AG09309 (cell line): ENCODE measurements at places on chromosomes 4 and X.

- no peak for DNase-seq
Measured at GRCh38 chr4:7893539-7893938, 46.1 kb downstream of the AFAP1 start.

DNA sequence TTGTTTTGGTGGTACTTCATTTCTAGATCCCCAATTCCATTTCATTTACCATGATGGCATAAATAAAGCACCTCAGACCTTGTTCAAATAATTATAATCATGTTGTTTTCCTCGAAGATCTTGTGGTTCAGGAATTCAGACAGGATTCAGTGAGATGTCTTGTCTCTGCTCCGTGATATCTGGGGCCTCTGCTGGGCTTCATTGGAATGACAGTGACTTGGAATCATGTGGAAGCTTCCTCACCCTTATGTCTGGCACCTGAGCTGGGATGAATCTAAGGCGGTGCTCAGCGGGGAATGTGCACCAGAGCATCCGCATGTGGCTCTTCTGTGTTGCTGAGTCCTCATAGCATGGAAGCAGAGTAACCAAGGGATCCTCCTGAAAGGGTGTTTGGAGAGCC, 132.2 kb downstream of the VEGFC start:
- no peak for DNase-seq

DNA sequence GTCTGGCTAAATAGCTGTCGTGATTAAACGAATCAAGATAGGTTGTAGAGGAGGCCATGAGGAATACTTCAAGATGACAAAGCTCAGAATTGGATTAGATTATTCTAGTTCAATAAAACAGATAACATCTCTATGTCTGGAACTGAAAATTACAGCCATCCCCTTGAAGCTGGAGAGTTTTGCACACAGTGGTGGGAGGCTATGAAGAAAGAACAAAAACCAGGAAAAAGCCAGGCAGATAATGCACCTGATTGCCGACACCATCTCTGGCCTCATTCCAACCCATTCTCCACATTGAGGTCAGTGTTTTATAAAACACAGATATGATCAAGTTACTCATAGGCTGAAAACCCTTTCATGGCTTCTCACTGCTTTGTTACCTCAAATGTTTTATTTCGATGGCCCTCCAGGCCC, 188.3 kb downstream of the RASL11B start:
- no peak for DNase-seq

GRCh38 chrX:97524340-97524739, 640.6 kb downstream of the RPA4 start:
- no peak for DNase-seq

DNA sequence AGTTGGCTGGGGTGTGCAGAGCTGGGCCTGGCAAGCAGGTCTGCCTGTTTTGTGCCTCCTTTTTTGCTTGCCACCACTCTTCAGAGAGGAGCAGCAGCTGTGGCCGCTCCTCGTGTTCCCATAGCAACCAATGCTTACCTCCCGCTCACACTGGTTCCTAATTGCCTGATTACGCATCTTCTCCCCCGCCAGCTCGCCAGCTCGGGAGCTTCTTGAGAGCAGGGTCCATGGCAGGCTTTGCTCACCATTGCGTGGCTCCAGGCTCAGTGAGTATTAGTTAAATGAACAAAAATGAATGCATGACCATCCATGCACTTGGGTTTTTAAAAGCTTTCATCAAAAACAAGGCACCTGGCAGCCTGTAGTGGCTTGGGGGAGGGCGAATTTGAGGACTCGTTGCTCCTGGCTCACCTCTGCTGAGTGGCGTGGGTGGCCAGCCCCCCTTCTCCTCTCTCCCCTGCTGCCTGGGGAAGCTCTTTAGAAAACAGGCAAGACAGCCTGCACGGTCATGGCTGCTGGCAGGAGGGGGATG, 14.2 kb upstream of the PJA1 start:
- DNase-seq = no peak

- DNase-seq = peak; percentile 55
Measured at GRCh38 chr4:85807247-85807950, 332.4 kb downstream of the ARHGAP24 start.

DNA sequence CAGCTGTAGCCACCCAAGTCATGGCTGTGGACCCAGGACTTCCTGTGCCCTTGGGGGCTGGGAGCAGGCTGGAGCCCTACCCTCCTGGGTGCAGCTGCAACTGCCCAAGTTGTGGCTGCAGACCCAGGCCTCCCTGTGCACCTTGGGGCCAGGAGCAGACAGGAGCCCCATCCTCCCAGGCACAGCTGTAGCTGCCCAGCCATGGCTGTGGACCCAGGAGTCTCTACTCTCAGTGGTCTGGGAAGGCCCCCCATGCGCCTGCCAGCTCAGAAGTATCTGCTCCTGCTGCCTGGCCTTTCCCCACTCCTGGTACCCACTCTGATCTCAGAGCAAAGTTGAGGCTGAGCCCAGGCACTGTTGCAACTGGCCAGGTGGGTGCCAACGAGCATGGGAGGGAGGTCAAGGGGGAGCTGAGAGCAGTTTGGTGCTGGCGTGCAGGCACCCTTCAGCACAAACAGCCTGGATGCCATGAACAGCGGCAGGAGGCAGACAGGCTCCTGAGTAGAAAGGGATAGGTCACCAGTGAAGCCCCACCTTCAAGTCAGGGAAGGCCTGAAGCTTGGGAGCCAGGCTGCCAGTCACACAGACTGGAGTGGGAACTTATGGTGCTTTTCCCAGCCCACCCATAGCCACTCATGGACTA, 21.5 kb downstream of the PRRG1 start:
- no peak for DNase-seq

- no peak for DNase-seq
Measured at GRCh38 chrX:51608766-51609165, 9.9 kb downstream of the CENPVL3 start.

DNA sequence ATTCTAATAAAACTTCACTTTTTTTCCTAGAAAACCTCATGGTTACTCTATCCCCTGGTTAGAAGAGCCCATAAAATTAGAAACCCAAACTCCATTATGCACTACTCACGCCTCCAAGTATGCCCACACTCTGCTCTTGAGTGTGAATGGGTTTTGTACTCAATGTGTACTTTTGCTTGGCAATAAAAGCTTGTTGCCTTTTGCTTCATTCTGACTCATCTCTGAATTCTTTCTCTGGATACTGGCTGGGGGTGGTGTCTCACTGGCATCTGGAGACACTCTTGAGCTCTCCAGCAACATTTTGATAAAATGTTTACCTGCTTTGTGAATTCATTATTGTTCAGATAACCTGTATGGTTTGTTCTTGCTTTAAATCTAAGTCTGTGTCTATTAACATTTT, 963.3 kb downstream of the TRAM1L1 start:
- no peak for DNase-seq

DNA sequence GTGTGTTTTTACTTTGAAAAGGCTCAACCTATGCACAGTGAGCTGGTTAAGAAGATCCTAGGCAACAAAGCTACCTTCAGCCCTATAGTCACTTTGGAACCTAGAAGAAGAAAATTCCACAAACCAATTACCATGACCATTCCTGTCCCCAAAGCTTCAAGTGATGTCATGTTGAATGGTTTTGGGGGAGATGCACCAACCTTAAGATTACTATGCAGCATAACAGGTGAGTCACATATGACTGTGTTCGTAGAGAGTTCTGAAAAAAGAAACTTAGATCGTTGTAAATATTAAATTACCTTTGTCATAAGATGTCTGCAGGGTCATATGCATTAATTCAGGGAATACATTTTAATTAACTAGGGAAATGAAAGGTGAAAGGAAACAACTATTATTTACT, 287.1 kb downstream of the ANK2 start:
- DNase-seq = no peak

DNA sequence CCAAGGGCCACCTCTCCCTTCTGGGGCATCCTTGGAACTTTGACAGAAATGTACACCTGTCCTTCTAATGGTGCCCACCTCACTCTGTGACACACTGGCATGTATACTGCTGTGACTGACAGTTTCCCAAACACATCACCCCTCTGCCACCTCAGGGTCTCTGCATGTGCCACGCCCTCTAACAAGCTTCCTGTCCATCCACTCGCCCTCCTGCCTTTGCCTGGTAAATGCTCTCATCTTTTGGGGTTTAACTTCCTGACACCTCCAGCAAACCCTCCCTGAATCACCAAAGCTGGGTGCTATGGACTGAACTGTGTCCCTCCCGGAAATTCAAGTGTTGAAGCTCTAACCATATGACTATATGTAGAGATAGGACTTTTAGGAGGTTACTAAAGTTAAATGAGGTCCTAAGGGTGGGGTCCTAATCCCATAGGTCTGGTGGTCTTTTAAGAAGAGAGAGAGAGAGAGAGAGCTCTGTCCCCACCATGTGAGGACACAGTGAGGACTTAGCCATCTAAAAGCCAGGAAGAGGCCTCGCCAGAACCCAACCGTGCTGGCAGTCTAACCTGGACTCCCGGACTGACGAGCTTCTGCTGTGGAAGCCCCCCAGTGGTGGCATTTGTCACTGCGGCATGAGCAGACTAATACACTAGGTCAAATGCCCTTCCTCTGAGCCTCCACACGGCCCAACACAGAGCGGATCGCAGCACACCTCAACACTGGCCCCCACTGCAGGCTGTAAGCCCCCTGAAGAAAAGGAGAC, 95.6 kb downstream of the AFAP1 start:
- DNase-seq = no peak

- DNase-seq = no peak
Measured at GRCh38 chr4:170079981-170080380, 9.8 kb downstream of the AADAT start.

- peak; percentile 11 for DNase-seq
Measured at GRCh38 chrX:130626521-130626920, 224.7 kb downstream of the RBMX2 start.

- DNase-seq = peak; percentile 29
Measured at GRCh38 chr4:151866592-151866918, 105.7 kb upstream of the GATB start.

DNA sequence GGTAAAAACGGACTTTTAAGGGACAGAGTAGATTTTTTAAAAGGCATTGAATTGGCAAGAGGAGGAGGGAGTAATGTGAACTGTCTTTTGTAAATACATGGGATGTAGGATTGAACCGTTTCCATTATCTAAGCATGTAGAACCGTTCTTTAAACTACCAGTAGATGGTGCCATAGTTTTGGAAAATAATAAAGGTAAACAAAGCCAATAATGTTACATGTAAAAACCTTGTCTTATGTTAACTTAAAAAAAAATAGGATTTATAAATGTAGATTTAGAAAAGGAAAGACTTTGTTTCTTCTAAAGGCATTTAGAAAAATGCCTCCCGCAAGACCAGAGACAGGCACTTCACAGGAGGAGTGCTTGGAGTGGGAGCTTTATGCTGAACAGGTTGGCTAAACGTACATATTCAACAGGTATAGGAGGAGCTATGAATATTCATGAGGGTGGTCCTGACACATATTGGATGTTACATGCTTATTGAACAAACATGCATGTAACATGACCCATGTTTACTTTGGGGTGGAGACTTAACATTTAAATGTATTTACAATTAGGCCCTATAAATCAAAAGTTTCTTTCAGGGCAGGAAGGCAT, 45.5 kb upstream of the FAM241A start:
- peak; percentile 31 for DNase-seq

GRCh38 chr4:93827272-93827947, 1.1 kb upstream of the ATOH1 start:
- DNase-seq = no peak

DNA sequence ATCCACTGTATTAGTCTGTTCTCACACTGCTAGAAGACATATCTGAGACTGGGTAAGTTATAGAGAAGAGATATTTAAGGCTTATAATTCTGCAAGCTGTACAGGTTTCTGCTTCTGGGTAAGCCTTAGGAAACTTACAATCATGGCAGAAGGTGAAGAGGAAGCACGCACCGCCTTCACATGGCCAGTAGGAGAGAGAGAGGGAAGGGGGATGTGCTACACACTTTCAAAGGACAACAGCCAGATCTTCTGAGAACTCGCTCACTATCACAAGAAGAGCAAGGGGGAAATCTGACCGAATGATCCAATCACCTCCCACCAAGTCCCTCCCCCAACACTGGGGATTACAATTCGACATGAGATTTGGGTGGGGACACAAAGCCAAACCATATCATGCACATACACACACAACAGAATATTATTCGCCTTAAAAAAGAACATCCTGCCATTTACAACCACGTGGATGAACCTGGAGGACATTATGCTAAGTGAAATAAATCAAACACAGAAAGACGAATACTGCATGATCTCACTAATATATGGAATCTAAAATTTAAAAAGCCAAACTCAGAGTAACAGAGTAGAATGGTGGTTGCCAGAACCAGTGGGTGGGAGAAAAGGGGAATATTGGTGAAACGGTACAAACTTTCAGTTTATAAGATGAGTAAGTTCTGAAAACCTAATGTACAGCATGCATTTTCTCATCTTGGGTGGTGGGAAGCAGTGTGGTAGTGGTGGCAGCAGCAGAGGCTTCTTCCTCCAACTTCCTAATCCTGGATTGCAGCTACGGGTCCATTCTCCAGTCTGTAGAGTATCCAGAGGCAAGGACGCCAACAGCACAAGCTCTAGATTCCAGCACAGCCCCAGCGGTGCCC, 12.8 kb downstream of the FRYL start:
- DNase-seq = no peak

- DNase-seq = no peak
Measured at GRCh38 chrX:20666331-20666730, 399.6 kb upstream of the RPS6KA3 start.

DNA sequence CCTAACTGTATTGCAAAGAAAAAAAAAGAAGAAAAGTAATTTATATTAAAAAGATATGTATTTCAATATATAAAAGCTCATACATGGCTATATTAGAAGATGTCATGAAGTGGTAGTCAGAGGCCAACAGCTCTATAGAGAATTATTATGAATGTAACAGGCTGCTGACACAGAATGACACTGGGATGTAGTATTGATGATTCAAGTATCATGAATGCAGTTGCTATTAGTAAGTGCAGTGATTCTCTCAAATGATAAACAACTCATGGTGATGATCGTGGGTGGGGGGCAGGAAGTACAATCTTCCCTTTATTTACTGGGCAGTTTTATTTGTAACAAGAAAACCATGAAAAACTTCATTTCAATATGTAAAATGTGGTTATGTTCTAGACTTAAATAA, 124.6 kb downstream of the COL4A6 start:
- DNase-seq = no peak

- no peak for DNase-seq
Measured at GRCh38 chrX:68867458-68868112, 38.8 kb downstream of the EFNB1 start.

DNA sequence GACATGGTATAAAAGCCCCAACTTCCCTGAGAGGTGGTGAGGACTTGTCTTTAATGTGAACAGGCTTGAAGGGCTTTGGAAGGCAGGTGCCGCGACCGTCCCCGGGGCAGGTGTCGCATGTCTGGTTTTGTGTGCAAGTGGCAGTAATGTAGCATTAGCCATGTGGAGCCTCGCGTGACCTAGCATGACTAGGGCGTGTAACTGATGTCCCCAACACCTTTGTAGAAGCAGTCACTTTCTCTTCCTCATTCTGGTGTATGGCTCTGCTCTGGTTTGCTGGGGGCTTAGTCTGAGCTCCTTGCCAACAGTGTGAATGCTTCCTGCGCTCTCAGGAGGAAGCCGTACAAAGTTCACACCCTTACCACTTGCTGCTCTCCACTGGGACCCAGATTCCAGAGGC, 145.7 kb downstream of the AMMECR1 start:
- DNase-seq = no peak
